Activated CD4-positive, alpha-beta T cell treated with anti-CD3 and anti-CD28 coated beads, Interleukin-2, amount 50 U/mL, for 16 hours (primary cell): ENCODE measurements at places on chromosomes 3 and 15.

GRCh38 chr3:9397906-9398699 is 688 bp downstream of the SETD5 start:
- DNase-seq = no peak

GRCh38 chr3:63508305-63508704 is 144.2 kb upstream of the SNTN start:
- no peak for DNase-seq

DNA sequence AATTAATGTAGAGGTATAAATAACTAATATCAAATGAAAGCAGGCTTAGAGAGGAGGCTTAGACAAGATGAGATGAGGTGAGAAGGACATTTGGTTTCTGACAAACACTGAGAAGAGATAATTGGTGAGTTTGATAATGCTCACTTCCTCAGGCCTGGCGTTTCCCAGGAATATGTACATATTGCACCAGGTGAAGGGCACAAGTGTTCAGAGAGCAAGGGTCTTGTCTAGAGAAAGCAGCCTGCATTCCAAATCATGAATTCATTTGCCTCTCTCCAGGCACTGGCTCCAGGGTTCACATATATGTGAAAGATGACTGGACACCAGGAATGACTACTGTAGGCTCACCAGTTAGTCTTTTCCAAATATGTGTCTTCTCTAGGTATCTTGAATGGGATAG is 48.0 kb upstream of the LPP start:
- no peak for DNase-seq

DNA sequence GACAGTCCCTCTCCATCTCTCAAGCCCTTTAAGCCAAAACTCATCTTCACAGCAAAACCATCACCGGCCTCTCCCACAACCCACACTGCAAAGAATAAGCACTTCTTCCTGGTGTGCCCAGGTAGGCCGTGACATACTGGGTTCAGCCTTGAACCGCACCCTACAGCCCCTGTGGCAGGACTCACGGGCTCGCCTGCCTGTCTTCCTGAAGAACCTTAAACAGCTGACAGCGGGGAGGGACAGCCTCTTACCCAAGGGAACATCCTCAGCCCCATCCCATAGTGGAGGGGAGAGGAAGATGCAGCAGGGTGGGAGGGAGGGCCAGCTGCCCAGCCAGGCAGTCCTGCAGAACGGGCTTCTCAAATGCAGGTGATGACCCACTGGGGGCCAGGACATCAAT is 40.2 kb downstream of the TBC1D2B start:
- no peak for DNase-seq

GRCh38 chr15:57580428-57580827 is 11.3 kb upstream of the MYZAP start:
- DNase-seq = no peak

DNA sequence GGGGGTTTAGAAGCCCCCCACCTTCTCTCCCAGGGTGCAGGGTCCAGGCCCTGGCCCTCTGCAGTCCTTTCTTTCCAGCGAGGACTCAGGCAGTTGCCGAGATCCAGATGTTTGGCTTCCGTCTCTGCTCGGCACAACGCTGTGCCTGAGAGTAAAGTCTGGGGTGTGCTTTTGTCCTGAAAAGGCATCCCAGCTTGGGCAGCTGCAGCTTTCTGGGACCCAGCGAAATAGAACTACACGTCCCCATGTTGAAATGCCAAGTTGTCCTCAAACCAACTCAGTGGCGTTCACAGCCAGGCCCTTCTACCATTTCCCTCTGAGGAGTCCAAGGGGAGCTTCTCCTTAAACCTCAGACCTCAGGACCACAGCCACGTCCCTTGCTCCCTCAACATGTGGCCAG is 23.1 kb downstream of the FGD5 start:
- no peak for DNase-seq

- no peak for DNase-seq
Measured at GRCh38 chr3:12768579-12769527, 9.8 kb upstream of the TMEM40 start.

DNA sequence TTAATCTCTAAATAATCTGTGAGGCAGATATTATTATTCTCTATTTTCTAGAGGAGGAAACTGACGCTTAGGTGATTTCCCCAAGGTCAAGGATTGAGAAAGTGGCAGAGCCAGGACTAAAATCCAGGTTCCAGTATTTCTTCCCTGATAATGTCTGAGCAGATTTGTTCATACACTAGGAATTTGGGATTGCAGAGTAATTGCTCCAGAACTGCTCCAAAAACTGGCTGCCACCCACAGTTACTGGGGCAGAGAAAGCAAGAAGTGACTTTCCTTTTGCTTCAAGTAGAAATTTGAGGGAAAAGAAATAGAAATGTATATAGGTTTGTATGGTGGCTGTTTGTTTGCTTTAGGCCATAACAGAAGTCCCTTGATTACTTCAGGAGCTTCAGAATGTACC is 60.6 kb downstream of the SLC12A8 start:
- no peak for DNase-seq

DNA sequence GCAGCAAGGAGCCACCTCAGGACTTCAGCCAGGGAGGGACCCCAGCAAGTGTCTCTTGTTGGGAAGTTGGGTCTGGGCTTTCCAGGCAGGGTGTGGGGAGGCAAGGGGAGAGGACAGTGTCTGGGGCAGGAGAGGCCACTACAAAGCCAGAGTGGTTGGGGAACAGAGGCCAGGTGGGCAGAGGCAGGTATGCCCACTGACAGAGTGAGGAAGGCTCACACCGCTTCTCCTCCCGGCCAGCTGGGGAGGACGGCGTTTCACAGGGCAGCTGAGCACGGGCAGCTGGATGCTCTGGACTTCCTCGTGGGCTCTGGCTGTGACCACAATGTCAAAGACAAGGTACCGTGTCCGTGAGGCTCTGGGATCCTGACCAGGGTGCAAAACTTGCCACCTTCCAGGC is 15.0 kb downstream of the ANKDD1A start:
- no peak for DNase-seq

DNA sequence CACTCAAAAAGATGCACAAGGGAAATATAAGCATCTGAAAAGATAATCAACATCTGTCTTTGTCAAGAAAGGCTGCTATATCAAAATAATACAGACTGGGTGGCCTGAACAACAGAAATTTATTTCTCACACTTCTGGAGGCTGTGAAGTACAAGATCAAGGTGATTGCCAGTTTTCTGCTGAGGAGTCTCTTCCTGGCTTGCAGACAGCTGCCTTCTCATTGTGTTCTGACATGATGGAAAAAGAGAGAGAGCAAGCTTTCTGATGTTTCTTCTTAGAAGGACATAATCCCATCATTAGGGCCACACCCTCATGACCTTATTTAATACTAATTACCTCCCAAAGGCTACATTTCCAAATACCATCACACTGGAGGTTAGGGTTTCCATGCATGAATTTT is 1573.3 kb downstream of the SI start:
- no peak for DNase-seq

DNA sequence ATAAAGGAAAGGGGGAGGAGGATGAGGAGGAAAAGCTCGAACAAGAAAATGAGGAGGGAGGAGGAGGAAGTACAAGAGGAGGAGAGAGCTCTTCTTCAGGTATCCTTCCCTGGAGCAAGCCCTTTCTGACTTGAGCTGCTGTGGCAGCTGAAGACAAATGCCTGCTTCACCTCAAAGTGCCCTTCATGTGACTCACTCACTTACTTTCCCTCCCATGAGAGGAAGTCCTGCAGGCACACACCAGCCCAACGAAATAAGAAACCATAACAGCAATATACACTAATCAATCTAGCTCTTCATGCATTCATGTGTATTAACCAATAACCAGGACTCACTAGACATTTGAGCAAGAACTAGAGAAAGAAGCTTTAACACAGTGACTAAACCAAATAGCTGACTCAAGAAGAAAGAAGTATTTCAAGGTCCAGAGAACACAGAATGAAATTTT is 251.9 kb downstream of the IGSF11 start:
- DNase-seq = no peak

- DNase-seq = no peak
Measured at GRCh38 chr3:149605902-149606301, 51.9 kb downstream of the WWTR1 start.

DNA sequence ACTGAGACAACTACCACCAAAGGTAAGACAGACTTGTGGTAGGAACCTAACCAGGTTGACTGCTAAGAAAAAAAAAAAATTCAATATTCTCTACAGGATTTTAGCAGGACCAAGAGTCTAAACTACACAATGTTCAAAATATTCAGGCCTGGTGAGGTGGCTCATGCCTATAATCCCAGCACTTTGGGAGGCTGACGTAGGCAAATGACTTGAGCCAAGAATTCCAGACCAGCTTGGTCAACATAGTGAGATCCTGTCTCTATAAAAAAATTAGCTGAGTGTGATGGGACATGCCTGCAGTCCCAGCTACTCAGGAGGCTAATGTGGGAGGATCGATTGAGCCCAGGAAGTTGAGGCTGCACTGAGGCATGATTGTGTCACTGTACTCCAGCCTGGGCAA is 341.6 kb upstream of the WNT5A start:
- DNase-seq = no peak

- DNase-seq = no peak
Measured at GRCh38 chr3:187747506-187747905, 2.2 kb upstream of the BCL6 start.

DNA sequence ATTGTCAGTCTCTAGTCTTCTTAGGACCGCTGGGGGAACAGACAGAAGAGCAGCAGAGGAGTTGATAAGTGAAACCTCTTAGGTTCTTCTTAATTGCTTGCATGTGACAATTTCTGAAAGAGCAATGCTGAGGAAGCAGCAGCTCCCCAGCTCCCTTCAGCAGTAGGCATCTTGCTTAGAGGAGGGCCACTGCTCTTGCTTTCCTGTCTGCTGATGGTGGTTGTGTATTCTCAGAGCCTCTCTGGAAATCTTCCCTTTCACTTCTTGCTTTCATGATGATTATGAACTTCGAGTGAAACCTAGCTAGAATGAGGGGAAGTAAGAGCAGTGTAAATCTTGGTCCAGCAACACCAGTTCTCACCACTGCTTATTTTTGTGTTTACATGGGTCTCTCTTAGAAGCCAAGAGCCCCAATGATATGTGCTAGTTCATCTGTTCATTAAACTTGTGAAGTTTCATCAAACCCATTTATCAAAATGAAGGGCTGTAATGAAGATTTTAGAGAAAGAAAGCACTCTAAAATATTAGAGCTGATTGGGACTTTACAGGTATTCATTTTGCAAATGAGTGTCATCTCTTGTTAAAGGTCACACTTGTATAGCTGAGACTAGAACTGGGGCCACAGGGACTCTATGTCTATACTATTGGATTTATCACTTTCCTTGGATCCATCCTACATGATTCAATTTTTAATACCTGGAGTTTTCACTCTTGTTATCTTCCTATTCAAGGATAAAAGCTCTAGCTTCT is 246.7 kb downstream of the LPP start:
- peak; percentile 79 for DNase-seq

- peak; percentile 54 for DNase-seq
Measured at GRCh38 chr3:177041730-177042551, 155.3 kb downstream of the TBL1XR1 start.

- DNase-seq = no peak
Measured at GRCh38 chr15:64112073-64112772, 16.4 kb downstream of the SNX1 start.

- no peak for DNase-seq
Measured at GRCh38 chr3:30370681-30371271, 235.6 kb upstream of the TGFBR2 start.
